ENCODE measurements at places on chromosomes 2 and 18.

GRCh38 chr2:240155745-240156390, 15.4 kb upstream of the OTOS start:
- no peak for DNase-seq

DNA sequence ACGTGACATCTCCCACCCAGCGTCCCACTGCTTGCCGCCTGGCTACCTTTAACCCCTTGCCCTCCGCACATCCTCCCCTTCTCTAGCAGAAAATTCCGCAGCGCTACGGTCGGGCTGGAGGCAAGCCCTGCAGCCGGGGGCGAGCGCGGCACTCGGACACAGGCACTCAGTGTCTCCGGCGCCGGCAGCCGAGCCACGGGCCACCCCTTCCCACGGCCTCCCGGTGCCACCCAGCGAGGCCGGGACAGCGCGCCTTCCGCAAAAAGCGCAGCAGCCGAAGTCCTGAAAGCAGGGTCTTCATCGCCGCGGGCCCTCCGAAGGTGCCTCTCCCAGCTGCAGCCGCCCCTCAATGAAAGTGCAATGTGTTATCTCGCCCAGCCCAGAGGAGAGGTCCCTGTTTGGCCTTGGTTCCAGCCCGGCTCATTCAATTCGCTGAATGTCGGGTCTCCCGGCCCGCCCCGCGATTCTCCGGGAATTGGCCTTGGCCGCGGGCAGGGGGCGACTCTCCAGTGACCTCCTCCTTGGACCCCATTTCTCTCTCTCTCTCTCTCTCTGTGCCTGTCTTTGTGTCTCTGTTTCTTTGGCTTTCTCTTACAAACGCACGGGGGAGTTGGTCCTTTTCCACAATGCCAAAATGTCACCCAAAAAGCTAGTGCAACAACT, 1.1 kb downstream of the DLGAP1 start:
- no peak for DNase-seq

DNA sequence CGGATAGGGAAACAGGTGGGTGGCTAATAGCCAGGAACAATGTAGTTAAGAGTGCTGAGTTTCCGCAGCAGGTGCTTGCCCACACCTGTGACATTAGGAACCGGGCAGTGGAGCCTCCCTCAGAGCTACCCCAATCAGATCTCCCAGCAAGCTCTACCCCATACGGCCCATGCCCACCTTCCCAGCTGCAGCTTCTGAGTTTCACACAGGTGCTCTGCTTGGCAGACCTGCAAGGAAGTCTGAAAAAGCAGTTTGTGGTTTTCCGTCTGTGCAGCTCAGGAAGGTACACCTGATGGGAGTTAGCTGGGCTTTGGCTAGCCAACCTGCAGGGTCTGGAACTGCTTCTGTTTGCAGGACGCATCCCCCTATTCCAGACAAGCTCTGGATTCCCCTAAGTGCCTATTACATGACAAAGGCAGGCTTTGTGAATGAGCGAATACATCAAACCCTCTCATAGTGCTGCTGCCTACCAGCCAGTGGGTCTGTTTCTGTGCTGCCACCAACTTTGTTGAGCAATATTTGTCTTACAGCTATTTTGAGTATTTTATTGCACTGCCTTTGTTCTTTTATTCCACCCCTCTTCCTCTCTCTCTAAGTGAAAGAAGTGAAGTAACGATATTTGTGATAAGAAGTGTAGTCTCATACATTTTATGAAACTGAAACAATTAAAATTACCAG, 24.7 kb upstream of the CEP68 start:
- no peak for DNase-seq

GRCh38 chr2:169158874-169159273, 89.5 kb downstream of the DHRS9 start:
- DNase-seq = no peak

- no peak for DNase-seq
These were observed 19.7 kb downstream of the CCDC102B start for GRCh38 chr18:68817584-68817983.

DNA sequence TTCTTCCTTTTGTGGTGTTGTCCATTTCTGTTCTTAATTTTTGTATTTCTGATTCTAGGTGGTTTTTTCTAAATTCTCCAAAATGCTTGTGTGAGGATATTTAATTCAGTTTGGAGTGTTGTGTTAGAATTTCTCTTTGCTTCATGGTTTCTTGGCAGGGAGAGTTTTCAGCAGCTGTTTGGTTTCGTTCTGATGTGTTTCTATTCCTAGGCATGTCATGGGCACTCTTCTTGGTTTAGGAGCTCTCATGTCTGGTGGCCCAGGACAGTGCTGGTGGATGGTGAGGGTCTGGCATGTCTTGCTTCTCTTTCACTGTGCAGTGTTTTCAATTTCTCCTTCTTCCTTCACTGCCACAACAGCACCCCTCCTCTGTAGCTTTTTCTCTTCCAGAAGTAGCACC, 52.9 kb downstream of the OSBPL6 start:
- no peak for DNase-seq
